ENCODE measurements at places on chromosomes 4 and X. TPM values are rescaled to one million over a fixed set of nuclear protein-coding genes. Genes with fewer than 3 reads are reported as not detected.

The SRPK3 gene
- total RNA-seq, result 195 TPM

The CLDN22 gene
- total RNA-seq, result not detected

The C4orf50 gene
- total RNA-seq, result under 0.01 TPM

The IDS gene
- 17.0 TPM for total RNA-seq

The TSC22D3 gene
- 64.2 TPM for total RNA-seq

The DMD gene
- total RNA-seq, result 106 TPM

The CLGN gene
- 1.6 TPM for total RNA-seq

The PASD1 gene
- 0.04 TPM for total RNA-seq

The ASMTL gene
- total RNA-seq, result 9.4 TPM

The USP51 gene
- 4.1 TPM for total RNA-seq

The GPR143 gene
- 0.58 TPM for total RNA-seq

The ARR3 gene
- not detected for total RNA-seq

The VSIG4 gene
- total RNA-seq, result 15.4 TPM

The UGT2B17 gene
- not detected for total RNA-seq

The CSTF2 gene
- total RNA-seq, result 8.4 TPM

The SHROOM3 gene
- 25.1 TPM for total RNA-seq

The IL21 gene
- not detected for total RNA-seq

The XAGE1B gene
- total RNA-seq, result 0.44 TPM

The UCP1 gene
- not detected for total RNA-seq

The RASL11B gene
- total RNA-seq, result 7.5 TPM

The POU3F4 gene
- under 0.01 TPM for total RNA-seq

The TLR3 gene
- total RNA-seq, result 1.6 TPM

The GAGE13 gene
- total RNA-seq, result not detected

The FGF5 gene
- total RNA-seq, result 0.09 TPM

The SLC10A6 gene
- total RNA-seq, result 0.18 TPM

The RGN gene
- total RNA-seq, result 3.1 TPM

The H2BW2 gene
- total RNA-seq, result not detected

The GAGE12J gene
- not detected for total RNA-seq

The PARM1 gene
- total RNA-seq, result 65.7 TPM

The FOXR2 gene
- total RNA-seq, result not detected

The GPM6B gene
- 16.8 TPM for total RNA-seq

The TMSB15C gene
- total RNA-seq, result 5.3 TPM

The NR3C2 gene
- total RNA-seq, result 10.6 TPM

The CITED1 gene
- total RNA-seq, result 26.8 TPM

The GSX2 gene
- 0.04 TPM for total RNA-seq

The CCDC110 gene
- total RNA-seq, result 1.4 TPM

The BTK gene
- 1.5 TPM for total RNA-seq

All from muscle of leg (tissue), 16 donors.